Effector CD8-positive, alpha-beta T cell (primary cell): ENCODE measurements at places on chromosomes 1 and 21.

DNA sequence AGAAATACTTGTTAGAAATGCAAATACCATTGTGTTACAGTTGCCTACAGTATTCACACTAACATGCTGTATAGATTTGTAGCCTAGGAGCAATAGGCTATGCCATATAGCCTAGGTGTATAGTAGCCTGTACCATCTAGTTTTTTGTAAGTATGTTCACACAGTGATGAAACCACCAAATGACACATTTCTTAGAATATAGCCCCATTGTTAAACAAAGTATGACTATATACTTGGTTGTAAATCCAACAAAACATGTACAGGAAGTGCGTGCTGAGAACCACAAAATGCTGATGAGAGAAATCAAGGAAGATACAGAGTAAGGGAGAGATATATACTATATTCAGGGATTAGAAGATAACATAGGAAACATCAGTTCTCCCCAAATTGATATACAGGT, 92.2 kb downstream of the POU2F1 start:
- no peak for DNase-seq

- DNase-seq: no peak
These were observed 38.4 kb downstream of the ZP4 start for GRCh38 chr1:237852342-237852741.

DNA sequence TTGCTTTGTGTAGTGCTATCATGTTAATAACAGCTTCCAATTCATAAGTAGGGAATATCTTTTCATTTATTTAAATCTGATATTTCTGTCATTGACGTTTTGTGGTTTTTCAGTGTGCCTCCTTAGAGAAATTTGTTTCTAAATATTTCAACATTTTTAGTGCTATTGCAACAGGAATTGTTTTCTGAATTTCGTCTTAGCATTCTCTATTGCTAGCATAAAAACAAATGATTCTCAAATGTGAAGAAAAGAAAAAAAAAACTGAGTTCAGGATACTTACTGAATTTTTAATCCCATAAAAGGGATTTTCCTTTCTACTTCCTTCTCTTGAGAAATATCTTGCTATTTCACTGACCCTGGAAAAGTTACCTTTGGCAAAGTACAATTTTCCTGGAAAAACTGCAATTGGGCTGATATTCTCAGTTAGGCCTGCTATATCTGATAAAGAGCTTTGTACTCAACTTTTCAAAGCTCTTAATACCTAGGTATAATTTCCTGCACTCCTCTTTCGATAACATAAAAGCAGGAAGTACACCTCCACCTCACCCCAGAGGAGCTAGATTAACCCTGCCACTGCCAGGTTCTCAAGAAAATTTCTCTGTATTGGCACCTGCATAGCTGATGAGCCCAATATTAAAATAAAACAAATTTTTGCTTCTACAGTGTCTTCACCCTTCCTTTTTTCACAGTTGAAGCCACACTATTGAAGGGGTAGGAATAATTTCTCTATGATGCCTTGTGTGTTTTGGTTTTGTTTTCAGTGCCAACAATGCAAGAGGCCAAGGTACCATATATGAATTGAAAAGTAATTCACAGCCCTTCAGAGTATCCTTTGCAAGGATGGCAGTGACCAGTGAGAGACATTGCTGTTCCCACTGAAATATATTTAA, 35.6 kb downstream of the PTPN14 start:
- DNase-seq: no peak

- no peak for DNase-seq
These were observed 4.3 kb downstream of the LPAR3 start for GRCh38 chr1:84888753-84889152.

- peak; percentile 41 for DNase-seq
These were observed 788 bp upstream of the TXNIP start for GRCh38 chr1:145997016-145997717.

GRCh38 chr1:175628548-175629317, 114.7 kb downstream of the TNR start:
- no peak for DNase-seq

DNA sequence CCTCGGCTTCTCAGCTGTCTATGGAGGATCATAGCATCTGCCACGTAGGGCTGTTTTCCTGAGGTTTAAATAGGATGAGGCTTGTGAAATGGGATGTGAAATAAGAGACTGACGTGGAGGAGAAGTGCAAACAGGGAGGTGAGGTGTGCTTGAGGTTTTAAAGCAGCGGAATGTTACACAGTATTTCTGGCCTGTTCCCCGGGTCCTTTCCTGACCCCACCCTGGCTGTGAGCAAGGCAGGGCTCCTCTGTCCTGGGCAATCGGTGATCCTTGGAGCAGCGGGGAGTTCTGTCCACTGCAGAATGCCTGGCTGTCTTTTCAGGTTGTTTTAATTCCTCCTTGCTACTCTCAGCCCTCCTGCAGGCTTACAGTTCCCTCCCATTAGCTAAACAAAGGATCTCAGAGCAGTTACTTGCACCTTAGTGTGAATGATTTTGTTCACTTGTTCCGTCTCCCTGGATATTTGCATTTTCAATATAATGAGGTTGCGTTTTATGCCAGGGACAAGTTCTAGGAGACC, 38.6 kb downstream of the LHX4 start:
- DNase-seq: no peak

GRCh38 chr1:156639601-156640101, 2.3 kb upstream of the BCAN start:
- DNase-seq: no peak

DNA sequence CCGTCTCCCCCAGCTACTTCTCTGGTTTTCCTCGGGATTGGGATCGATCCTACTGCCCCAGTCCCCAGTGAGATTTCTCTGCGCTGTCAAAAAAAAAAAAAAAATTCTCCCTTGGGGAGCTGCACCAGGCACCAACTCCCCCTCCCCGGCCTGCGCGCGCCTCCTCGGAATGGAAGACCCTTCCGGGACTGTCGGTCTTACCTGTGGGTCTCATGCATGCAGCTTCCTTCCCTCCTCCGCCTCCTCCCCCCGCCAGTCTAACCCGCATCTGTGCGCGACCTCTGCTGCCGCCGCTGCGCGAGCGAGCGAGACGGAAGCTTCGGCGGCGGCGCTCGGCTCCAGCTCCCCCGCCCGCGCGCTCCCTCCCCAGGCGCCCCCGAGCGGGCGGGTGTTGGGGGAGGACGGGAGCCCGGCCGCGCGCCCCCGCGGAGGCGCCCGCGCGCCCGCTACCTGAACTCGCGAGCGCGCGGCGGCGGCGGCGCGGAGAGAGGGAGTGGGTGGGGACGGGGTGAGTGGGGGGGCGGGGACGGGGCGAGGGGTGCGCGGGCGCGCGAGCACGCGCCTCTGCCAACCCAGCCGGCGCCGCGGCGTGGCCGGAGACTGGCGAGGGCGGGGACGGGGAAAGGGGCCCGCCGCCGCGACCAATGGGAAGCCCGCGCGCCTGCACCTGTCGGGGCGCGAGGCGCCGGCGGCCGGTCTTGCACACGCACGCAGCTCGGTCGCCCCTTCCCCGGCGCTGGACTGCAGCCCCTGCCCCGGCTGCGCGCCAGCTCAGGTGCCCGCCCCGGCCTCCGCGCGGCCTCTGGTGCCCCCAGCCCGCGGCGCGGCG, at the start of gene SUSD4:
Gene SUSD4 (minus strand): TSS at position 321 of the 829 bp plus-strand sequence. CDS start 751 bp downstream, outside the sequence.
- DNase-seq: peak; percentile 55

- DNase-seq: no peak
These were observed 9.2 kb upstream of the ERG start for GRCh38 chr21:38507374-38507942.

DNA sequence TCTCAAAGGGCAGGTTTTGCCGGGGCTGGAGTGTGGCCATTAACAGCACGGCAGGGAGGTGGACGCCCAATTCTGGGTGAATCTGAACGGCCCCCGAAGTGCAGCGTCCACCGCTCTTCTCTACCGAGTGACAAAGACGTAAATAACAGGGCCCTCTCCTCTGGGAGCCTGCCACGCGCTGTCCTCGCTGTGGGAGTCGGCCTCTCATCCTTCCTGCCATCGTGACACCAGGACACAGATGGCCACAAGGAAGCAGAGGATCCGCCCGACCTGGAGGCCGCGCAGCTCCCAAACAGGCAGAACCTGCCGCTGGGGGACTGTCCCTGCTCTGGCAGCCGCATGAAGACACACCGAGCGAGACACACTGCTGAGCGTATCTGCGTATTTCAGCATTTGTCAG, 12.1 kb upstream of the CDK11B start:
- no peak for DNase-seq

DNA sequence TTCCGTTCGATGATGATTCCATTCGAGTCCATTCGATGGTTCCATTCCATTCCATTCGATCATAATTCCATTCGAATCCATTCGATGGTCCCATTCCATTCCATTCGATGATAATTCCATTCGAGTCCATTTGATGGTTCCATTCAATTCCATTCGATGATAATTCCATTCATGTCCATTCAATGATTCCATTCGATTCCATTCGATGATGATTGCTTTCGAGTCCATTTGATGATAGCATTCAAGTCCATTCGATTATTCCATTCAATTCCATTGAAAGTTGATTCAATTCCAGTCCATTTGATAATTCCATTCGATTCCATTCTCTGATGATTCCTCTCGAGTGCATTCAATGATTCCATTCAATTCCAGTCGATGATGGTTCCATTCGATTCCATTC, 3895.3 kb downstream of the SRGAP2C start:
- DNase-seq: no peak

DNA sequence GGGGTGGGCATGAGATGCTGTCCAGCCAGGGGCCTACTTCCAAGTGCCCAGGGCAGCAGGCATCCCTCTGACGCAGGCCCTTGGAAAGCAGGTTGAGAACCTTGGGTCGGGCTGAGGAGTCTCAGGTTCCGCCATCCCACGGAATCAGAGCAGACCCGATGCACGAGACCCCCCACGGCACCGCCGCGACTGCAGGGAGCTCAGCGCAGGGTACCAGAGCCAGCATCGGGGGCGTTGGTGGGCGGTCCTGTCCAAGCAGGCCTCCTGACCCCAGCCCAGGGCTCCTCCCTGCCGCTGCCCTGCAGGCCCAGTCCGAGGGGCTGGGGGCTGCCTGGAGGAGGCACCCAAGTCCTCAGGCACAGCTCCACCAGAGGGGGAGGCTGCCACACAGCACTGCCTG, 177.2 kb downstream of the PRDM16 start:
- DNase-seq: no peak

- DNase-seq: no peak
These were observed 9.8 kb downstream of the OVGP1 start for GRCh38 chr1:111417755-111418154.

GRCh38 chr1:206590025-206590758, 22.1 kb downstream of the EIF2D start:
- DNase-seq: no peak
